ENCODE measurements at places on chromosomes 11 and 22.
A peak's percentile ranks its signal among the peaks of the same experiment; 100 is the strongest.

DNA sequence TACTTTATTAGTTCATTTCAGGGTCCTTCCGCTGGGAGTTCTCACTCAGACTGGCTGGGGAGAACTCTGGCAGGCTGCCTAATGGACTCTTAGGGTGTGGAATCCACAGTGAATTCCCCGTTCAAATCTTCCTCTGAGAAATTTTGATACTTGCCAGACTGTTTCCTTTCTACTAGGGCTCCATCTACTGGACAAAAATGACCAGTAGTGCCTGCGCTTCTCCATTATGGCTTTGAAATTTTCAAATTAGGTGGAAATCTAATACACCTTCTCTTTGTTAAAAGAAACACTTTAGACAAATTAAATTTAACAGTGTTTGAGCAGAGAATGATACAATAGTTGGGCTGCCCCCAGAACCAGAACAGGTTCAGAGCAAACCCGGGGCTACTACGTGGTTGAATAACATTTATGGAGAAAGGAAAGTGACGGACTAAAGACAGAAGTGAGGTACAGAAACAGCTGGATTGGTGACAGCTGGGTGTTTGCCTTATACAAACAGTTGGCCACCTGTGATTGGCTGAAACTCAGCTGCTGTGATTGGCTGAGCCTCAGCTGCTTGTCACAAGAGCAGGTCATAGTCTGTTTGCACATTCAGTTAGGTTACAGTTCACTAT, 52.9 kb upstream of the FDX1 start:
- peak; percentile 46 for DNase-seq

DNA sequence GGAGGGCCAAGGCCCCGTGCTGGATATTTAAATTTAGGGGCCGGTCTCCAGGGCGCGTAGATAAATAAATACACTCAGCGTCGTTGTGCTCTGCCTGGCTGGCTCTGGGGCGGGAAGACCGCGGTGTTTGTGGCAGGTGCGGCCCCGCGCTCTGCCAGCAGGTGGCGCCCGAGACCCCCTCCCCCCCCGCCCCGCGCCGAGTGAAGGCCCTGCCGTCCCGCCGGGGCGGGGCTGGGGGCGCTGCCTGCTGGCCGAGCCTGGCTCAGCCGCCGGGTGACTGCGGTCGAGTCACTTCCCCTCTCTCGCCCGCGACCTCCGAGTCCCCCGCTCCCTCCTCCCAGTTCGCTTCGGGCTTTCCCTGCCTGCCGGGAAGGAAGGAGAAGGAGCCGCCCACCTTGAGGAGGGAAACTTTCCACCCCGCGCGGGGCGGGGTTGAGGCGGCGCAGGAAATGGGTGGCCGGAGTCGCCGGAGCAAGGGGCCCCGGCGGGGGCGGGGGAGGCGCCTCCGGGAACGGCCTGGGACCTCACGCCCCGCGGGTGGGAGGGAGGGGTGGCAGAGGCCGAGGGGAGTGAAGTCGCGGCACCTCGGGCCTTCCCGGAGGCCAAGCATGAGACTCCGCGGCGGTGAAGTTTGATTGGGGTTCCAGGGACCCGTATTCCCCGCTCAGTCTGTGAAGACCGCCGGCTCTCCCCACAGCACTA, 1.6 kb upstream of the EHBP1L1 start:
- peak; percentile 92 for DNase-seq

GRCh38 chr11:130031945-130032344, 29.3 kb upstream of the PRDM10 start:
- no peak for DNase-seq

GRCh38 chr11:72574548-72575460, 99.4 kb downstream of the PDE2A start:
- no peak for DNase-seq

GRCh38 chr11:65844231-65844872, 10.6 kb downstream of the SNX32 start:
- DNase-seq: no peak
